ENCODE measurements at places on chromosomes 6 and 20.

DNA sequence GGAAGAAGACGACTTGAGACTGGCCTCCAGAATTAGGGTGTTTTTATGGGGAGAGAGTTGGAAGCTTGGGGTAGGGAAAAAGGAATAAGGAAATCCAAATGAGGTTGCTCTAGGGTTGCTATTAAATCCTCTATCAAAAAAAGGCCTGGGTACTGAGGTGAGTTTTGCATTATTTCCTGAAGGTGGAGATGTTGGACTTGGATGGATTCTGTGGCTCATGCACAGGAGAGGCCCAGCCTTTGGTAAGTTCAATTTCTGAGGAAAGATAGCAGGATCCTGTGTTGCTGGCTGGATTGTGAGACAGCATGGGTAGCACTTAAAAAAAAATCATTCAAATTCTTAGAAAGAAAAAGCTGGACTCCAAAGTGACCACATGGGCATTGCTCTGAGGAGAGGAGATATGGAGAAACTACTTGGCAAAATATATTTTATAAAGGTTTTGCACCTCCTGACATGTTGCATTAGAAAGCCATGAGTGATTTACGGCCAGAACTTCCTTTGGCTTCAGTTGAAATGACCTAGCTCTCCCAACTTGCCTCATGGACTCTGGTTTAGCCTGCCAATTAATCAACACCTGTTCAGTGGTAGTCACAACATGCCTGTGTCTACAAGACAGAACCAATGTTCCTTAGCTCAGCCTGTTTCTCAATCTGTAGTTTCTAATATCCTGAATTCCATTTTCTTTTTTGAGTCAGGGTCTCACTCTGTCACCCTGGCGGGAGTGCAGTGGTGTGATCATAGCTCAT is 152.1 kb upstream of the RALGAPA2 start:
- no peak for DNase-seq

DNA sequence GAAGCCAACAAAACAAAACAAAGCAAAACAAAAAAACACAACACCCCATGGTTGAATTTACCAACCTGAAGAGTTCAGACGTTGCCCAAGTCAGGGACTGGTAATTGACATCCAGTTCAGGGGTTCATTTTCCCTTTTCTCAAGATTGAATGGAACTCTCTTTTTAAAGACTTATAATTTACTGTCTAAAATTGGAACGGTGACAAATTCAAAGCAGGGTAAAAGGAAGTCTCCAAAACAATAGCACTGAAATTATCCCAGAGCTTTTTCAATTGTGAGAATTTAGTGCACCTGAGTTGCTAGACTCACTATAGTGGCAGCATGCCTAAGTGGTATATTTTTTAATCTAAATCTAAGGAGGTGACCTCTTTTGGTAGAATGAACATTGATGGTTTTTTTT is 90.9 kb upstream of the PREP start:
- no peak for DNase-seq

- no peak for DNase-seq
These were observed 46.8 kb downstream of the LY86 start for GRCh38 chr6:6635291-6635690.

DNA sequence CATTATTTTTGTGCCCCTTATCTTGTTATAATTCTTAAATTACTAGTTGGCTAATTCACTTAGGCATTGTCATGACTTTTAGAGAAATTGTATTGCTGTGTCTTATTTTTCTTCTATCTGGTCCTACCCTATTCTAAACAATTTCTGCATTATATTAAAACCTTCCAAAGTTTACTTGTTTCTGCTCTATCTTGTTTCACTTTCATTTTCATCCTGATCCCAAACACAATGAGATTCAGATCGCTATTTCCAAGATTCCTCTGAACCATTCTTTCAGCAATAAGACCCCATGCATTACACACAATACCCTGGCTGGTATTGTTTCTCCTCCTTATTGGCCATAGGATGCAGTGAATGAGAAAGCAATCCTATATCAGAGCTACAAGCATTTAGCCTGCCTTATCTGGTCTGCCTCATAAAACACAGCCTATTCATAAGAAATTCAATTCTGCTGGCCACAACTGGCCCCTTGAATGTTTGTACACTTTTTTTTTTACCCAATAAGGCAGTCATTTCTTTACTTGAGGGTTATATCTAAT is 69.9 kb upstream of the POU3F2 start:
- no peak for DNase-seq

GRCh38 chr6:148596891-148597455 is 149.9 kb upstream of the UST start:
- DNase-seq = no peak

DNA sequence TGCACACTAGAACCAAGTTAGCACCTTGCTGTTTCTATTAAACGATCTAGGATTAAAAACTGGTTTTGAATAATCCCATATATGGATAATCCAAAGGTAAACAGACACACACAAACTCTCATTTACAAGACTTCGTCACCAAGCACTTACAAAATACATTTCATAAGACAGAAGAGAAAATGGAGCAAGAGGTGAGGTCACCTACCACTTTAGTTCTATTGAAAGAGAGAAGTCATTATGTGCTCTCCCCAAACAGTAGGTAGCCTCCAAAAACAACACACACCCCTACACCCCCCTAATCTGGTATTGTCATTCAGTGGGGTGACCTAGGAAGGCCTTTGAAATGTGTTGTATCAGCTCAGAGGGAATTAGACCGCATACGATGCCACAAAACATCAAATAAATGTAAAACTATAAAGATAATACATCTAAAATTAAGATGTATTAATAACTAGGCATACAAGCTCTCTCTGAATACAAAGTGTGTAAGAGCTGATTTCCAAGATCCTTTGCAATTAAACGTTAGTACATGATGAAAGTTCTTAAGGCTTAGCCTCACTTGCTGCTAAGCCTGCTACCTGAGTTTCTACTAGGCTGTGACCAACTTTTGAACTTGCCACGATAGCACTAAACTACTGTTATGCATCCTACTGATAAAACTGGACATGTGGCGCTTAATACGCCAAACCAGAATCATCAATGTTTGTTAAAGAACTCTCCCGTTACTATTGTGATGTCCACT is 1.6 kb downstream of the SRPK1 start:
- no peak for DNase-seq

GRCh38 chr6:54916858-54917257 is 70.3 kb downstream of the FAM83B start:
- DNase-seq = no peak

GRCh38 chr6:157036245-157036711 is 259.1 kb downstream of the ARID1B start:
- DNase-seq = no peak

GRCh38 chr6:153034139-153034538 is 31.6 kb upstream of the MTRF1L start:
- no peak for DNase-seq

DNA sequence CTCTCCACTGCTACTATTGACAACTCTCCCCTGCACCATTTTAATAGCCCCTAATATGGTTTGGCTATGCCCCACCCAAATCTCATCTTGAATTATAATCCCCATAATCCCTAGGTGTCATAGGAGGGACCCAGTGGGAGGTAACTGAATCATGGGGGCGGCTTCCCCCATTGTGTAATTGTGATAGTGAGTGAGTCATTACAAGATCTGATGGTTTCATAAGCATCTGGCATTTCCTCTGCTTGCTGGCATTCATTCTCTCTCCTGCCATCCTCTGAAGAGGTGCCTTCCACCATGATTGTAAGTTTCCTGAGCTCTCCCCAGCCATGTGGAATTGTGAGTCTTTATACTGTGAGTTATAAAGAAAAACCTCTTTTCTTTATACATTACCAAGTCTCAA is 74.1 kb upstream of the TCF21 start:
- no peak for DNase-seq

DNA sequence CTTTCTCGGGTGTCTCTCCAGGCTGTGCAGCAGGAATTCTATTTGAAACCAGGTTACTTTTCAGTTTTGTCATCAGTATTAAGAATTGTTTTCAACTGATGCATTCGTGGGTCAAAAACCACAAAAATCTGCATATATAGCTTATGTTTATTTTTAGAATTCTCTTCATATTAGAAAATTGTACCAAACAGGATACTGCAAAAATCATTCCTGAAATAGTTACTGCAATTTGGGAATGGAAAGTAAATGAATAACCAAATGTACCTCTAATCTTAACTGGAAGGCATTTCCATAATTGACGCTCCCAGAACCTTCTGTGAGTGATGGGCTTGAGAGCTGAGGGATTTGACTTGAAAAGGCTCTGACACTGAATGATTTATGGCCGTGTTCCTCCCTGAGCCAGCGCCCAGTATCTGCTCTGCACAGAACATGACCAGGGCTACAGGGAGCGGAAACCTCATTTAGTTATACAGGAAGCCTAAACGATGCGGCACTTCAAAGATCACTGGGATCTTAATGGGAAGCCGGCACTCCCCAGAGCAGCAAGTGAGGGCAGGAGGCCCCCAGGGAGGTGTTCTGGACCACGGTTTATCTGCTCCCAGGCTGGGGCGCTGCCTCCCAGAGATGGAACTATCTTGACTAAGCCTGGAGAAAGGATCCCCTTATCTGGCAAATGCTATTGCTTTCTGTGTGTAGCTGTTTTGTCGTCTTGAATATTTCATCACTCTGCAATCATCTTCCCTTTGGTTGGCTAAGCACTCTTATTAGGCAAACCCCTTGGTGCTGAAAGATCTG is 446.0 kb downstream of the QKI start:
- DNase-seq = no peak
